ENCODE measurements at places on chromosomes 1 and 21. TPM values are rescaled to one million over a fixed set of nuclear protein-coding genes. Genes with fewer than 3 reads are reported as not detected.

DNA sequence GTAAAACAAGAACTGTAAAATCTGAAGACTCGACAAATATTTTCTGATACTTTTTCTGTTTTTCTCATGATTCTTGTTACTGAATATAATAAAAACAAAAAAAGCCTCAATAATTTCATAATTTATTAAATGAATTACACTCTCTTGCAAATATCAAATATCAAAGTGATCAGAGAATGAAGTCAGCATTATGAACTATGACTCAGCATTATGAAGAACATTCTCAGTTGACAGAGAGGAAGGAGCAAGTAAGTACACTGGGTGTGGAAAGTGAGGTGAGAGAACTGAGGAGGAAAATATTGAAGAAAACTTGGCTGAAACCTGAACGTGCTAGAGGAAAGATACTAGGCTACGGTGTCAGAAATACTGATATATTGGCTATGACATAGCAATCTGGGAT lies 529.5 kb downstream of the KCNT2 start:
- no peak for DNase-seq

ZNF648 gene
- polyA plus RNA-seq, result 0.16 TPM

- DNase-seq, result no peak
These were observed 25.5 kb downstream of the STUM start for GRCh38 chr1:226574044-226574443.

DNA sequence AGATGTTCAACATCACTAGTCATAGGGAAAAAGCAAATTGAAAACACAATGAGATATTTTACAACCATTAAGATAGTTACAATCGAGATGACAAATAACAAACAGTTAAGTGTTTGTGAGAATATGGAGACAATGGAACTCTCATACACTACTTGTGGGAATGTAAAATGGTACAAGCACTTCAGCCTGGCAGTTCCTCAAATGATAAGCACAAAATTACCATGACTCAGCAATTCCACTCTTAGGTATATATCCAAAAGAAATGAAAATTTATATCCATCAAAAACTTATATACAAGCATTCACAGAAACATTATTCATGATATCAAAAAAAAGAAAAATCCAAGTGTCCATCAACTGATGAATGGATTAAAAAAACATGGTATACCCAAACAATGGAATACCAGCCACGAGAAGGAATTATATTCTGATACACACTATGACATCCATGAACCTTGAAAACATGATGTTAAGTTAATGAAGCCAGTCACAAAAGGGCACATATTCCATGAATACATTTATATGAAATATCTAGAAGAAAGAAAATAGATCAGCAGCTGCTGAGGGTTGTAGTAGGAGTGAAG lies 76.4 kb downstream of the EVI5 start:
- DNase-seq, result no peak

- DNase-seq, result no peak
These were observed 21.2 kb upstream of the SYCP1 start for GRCh38 chr1:114833421-114833820.

GRCh38 chr1:169312084-169312954 lies 55.3 kb downstream of the NME7 start:
- no peak for DNase-seq

GRCh38 chr1:85340427-85340826 lies 64.0 kb upstream of the BCL10 start:
- no peak for DNase-seq
